Neuronal stem cell (in vitro differentiated cells): ENCODE measurements at places on chromosomes 4 and X.

GRCh38 chr4:7658341-7659204 lies 223.8 kb upstream of the PSAPL1 start:
- DNase-seq: no peak

GRCh38 chrX:24298191-24298590 lies 15.7 kb downstream of the SUPT20HL2 start:
- DNase-seq: no peak

GRCh38 chrX:145549496-145549895 lies 268.1 kb upstream of the SLITRK2 start:
- DNase-seq: no peak

DNA sequence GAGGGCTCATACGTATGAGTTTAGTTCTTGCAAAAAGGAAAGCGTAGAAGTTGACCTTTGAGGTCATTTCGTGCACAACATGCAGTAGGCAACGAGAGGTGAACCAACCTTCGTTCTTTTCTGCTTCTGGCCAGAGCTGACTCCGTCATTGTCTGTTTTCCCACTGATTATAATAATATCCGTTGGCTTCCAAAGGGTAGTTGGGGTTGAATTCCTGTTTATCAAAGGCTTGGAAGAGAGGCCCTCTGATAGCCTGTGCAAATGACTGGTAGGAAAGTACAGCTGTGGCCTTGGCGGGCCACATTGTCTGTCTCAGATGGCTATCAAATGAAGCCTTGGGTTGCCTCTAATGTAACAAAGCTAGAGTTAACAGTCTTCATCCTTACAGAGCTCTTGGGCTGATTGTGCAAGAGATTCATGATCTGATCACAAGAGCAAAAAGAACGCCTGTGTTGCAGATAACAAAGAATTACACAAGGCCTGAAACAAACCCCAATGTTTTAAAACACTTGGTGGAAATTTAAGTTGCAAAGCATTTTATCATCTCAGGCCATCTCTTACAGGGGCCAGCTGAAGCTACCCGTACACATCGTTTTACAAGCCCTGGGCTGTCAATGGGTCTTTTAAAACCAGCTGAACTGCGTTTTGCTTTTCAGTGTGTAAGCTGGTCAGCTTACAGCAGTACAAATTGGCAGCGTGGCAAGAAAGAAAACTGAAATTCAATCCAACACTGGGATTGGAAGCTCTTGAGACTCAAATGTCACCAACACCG lies 46.1 kb upstream of the FAM9C start:
- DNase-seq: no peak

DNA sequence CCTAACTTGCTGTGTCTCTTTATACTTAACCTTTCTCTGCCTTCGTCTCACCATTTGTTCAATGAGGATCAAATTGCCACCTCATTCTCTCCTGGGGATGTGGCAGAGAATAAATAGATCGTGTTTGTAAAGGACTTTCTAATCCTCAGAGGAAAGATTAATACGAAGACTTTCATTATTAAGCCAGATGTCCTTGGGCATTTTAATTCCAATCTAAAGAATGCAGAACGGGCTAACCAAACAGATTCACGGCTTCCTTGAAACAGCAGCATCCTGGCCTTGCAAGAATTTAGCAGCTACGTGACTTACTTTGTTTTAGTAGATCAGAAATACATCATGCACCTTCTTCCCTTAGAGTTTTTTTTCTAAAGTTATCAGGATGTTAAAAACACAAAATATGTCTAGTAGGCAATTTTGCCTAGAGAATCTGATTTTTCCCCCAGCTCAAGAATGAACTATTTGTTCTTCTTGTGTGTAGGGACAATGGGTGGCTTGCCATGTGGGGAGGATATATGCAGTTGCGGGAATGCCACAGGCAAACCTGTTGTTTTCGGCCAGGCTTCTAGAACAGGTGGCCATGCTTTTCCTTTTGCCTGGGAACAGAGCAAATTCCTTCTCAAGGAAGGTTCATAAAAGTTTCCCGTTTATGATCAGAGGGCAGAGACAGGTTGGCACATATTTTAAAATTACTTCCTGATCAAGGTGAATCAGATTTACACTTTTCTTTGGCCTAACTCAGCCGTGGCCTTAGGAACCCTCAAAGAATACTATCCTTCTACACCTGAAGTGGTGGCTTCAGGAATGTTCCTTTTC lies 3.0 kb downstream of the MID1 start:
- DNase-seq: no peak

DNA sequence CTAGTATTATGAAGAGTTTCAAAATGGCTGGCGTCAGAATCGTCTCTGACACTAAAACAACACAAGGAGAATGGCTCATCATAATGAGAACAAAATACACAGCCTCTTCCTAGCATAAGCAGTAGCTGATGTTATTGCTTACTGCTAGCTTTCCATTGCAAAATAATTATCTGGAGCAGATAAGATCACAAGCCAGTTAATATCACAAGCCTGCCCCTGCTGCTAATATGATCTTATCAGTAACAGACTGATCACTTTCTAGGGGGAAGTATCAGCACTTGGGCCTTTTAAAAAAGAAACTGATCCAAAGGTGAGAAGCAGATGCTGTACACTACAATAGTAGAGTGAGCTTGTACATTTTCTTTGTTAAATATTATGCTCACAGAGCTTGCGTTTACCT lies 554.8 kb upstream of the PABPC4L start:
- DNase-seq: no peak

- DNase-seq: no peak
These were observed 176.6 kb upstream of the GALNTL6 start for GRCh38 chr4:171636606-171637005.

- no peak for DNase-seq
These were observed 59.9 kb upstream of the FAM241A start for GRCh38 chr4:112085156-112086035.

DNA sequence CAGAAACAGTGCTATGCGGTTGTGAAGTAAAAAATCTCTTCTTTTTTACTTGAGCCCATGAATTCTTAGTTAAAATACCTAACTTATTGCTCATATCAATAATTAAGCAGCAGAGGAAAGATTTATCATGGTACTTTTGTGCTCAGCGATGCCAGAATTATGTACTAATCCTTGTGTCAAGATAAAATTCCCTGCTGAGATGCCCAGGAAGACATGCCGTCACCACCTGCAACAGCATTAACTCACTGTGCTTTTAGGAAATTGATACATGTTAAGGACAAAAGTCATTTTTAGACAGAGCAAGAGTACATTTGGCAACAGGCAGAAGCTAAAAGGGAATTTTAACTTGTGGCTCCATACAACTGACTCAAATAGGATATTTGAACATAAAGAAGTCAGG lies 138.9 kb downstream of the NPNT start:
- no peak for DNase-seq

DNA sequence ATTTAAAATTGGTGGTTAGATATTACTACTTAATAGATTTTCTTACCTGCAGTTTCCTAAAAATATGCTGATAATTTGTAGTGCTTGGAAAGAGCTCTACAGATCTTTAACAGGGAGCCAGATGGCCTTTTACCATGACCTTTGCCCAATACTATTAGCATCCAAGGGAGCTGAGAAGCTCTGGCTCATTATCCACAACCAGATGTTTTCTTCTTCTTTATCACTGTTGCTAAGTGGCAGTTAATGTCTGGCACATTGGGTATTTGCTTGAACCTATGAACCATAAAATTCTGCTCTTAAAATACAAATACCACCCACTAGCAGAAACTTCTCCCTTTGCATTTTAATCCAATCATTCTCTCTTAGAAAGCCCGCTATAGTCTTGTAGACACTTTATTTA lies 1480.3 kb downstream of the C4orf33 start:
- DNase-seq: no peak

GRCh38 chrX:111431001-111431400 lies 19.0 kb upstream of the DCX start:
- no peak for DNase-seq

GRCh38 chr4:102318526-102318925 lies 26.8 kb downstream of the SLC39A8 start:
- DNase-seq: no peak

DNA sequence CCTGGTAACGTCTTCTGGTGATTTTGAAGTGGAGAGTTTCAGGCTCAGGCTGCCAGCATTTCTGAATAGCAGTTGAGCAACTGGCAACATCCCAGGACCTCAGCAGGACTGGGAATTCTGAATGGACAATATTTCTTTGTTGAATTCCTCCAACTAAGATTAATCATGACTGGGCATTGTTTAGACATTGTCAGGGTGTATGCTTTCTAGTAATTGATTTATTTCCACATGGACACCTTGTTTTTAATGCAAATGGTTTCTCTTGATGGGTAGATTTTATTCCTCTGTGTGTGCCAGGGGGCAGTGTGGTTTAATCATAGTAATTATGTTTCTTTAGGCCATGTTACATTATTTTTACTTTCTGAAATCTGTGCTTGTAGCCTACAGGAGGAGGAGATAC lies 1004.7 kb upstream of the LCORL start:
- DNase-seq: no peak

DNA sequence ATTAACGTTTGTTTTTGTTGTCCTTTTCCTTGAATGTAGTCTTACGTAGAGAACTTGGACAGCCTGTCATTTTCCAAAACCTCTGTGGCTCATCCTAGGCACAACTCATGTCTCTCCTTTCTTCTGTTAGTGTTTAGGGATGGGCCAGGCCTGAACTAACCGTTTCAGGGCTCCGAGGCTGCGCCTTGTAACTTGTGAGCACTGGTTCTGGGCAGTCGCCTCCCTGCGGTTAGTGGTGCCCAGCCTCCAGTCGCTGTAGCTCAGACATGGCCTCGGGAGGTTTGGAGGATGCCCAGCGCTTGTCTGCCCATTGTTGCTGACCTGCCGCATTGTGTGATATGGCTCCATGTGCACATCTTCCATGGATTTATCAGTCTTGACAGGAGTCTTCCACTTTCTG lies 32.8 kb downstream of the TMEM131L start:
- no peak for DNase-seq

DNA sequence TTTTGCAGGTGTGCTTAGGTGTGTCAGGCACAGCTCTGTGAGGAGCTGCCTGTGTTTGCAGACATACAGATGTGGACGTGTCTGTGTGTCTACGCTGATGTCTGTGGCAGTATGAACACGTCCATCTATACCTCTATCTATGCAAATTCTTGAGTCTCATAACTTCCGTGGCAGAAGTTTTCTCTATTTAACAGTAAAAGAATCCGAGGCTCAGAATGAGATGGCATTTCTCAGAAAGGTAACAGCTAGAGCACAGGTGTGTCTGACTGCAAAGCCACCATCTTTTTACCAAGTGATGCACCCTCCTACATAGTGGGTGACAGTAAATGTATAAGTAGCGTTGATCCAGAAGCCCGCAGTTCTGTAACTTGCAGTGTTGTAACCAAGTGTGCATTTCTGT lies 39.9 kb upstream of the CYP4V2 start:
- no peak for DNase-seq

DNA sequence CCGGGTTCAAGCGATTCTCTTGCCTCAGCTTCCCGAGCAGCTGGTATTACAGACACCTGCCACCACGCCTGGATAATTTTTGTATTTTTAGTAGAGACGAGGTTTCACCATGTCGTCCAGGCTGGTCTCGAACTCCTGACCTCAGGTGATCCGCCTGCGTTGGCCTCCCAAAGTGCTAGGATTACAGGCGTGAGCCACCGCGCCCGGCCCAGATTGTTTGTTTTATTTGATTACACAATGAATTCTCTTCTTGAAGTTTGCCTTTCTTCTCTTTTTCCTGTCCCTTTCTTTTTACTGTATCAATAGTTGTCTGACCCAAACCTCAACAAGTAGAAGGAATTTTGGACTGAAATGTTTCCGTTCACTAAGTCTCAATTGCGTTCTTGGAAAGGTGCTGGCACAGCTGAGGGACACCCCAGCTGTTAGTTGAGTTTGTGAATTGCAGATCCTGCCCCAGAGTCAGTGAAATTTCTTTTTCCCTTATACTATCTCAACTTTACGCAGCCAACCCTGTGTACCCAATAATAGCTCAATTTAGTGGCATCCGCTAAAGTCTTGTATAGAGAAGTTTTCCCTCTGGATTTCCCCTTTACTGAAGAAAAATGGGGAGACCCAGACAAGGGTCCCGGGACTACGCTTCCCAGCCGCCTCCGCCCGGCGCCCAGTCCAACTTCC lies 639 bp upstream of the MTM1 start:
- DNase-seq: no peak

GRCh38 chr4:111410571-111410970 lies 734.7 kb upstream of the FAM241A start:
- DNase-seq: no peak

DNA sequence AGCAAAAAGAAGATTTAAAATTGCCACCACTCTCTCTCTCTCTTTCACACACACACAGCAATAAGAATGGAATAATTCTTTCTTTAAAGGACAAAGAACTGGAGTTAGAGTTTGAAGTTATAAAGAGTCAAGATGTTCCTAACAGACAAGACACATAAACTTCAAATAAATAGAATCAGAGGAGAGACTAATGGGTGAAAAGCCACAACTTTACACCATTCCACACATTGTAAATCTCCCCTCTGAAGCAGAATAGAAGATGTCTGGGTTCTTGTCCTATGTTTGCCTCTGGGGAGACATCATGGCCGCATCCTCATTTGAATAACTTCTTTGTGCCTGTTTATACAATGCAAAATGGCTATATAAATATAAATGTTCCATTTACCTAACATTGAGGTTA lies 39.6 kb downstream of the SLC39A8 start:
- DNase-seq: no peak

DNA sequence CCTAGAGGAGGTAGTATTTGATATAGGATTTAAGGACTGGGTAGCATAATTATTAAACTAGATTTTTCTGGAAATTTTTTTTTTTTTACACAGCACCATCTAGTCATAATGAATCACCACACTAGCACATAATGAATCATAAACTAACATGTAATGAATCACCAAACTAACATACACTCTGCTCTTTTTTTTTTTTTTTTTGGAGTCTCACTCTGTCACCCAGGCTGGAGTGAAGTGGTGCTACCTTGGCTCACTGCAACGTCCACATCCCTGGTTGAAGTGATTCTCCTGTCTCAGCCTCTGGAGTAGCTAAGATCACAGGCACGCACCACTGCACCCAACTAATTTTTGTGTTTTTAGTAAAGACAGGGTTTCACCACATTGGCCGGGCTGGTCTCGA lies 92.5 kb downstream of the FAM13A start:
- DNase-seq: no peak

DNA sequence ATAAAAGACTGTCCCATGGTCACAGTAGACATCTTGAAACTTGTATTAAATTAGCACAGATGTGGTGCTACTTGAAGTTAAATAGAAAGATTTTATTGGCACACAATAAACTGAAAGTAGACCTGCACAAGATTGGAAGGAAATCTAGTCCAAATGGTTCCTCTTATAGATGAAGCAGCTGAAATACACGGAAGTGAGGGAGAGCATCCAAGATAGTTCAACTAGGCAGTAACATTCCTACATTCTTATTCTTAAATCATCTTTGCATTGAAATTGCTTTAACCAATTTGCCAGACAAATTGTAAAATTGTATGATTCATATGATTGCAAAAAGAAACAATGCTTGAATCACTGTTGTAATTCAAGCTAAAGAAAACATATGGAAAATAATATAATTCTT lies 87.6 kb upstream of the VCX3B start:
- DNase-seq: no peak

DNA sequence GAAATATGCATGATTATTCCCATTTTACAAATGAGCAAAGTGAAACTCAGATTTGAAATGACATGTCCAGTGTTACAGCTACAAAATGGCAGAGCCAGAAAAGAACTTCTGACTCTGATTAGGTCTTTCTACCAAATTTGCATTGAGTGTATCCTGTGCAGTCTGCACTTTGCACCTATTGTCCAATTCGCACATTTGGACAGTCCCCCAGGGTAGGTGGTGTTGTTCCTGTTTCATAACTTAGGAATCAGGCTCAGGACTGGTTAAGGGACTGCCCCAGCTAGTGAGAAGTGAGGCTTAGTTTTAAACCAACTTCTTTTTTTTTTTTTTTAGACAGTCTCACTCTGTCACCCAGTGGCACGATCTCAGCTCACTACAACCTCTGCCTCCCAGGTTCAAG lies 137.9 kb upstream of the NALF2 start:
- no peak for DNase-seq
